ENCODE measurements at places on chromosomes 4 and X.

- no peak for DNase-seq
These were observed 33.5 kb downstream of the MAPK10 start for GRCh38 chr4:86326400-86326799.

GRCh38 chr4:152990471-152991131 is 54.5 kb downstream of the FHDC1 start:
- no peak for DNase-seq

DNA sequence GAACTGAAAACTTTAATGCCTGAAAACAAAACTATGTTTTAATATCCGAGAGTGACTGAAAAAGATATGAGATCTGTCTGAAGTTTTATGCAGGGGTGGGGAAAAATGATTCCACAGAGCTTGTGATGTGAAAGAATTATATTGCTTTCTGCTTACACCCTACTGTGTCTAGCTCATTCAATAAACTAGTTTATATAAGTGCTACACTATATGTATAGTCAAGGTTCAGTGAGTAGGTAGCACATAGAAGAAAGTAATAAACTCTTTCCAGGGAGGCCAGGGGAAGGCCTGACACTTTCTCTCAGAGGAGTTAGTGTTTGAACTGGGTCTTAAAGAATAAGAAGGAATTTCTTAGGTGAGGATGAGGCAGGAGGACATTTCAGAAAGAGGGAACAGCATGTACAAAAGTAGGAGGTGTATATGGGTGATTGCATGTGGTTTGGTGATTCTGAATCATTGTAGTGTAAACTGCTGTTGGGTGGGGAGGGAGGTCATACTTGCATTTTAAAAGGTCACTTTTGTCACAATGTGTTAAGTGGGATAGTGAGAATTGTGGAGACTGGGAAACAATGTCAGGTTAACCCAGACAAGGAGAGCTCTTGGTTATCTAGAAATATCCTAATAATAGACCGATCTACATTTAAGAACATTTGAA is 25.1 kb upstream of the TEX13D start:
- no peak for DNase-seq

DNA sequence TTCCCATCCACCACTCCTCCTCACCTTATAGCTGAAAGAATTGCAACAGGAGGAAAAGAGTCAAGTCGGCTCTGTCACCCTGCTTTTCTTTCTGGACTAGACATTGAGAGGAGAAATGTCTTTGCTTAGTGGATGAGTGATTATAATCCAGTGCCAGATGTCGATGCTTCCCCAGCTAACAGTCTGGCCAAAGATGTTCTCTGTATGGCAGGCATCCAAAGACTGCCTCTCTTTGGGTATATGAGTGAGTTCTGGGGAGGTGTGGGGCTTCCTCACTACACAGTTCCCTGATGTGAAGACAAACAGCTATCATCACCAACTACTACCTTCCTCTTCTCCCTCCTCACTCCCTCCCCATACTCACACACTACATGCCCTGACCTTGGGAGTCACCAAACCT is 90.9 kb downstream of the COMMD8 start:
- DNase-seq: no peak

GRCh38 chr4:111678479-111678878 is 466.8 kb upstream of the FAM241A start:
- DNase-seq: no peak

DNA sequence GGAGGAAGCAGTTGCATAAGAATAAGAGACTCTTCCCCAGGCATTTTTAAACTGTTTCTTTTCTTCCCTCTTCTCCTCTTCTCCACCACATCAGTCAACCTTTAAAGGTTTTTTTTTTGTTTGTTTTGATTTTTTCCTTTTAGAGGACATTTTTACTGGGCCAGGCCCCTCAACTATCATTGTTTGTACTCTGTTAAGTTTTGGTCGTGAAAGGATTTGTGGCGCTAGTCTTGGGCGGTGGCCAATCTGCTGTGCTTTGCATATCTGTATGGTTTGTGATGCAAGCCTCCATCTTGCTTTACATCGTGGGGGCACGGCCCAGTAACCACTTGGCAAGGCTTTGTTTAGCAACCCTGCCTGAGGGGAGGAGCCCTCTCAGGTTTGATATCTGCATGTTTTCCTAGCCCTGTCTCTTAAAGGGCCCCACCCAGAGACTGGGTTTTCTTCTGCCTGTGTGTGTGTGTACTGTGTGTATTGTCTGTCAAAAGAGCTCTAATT is 101.9 kb upstream of the SLITRK2 start:
- DNase-seq: no peak

- no peak for DNase-seq
These were observed 116.1 kb downstream of the CNKSR2 start for GRCh38 chrX:21490341-21490740.

- no peak for DNase-seq
These were observed 131.2 kb downstream of the TRIML1 start for GRCh38 chr4:188270273-188271069.

DNA sequence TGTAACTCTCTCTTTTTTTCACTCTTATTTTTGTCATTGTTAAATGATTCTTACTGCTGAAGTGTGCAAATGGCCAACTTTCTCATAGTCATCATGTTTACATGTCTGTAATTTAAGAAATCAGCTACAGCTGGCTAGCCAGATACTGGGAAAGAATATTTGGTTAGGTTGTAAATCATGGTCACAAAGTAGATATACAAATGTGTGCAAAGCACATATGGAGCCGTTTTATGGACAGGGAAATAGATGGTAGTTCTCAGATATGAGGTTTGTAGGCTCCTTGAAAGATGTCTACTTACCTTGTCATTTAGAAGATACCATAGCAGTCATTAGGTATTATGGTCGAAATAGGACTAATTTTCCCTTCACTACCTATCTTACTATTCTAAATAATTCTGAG is 430.4 kb downstream of the ADGRL3 start:
- DNase-seq: no peak

GRCh38 chr4:99885063-99885664 is 9.1 kb downstream of the LAMTOR3 start:
- peak; percentile 2 for DNase-seq

- DNase-seq: no peak
These were observed 7.0 kb downstream of the CEP135 start for GRCh38 chr4:55955710-55956109.

DNA sequence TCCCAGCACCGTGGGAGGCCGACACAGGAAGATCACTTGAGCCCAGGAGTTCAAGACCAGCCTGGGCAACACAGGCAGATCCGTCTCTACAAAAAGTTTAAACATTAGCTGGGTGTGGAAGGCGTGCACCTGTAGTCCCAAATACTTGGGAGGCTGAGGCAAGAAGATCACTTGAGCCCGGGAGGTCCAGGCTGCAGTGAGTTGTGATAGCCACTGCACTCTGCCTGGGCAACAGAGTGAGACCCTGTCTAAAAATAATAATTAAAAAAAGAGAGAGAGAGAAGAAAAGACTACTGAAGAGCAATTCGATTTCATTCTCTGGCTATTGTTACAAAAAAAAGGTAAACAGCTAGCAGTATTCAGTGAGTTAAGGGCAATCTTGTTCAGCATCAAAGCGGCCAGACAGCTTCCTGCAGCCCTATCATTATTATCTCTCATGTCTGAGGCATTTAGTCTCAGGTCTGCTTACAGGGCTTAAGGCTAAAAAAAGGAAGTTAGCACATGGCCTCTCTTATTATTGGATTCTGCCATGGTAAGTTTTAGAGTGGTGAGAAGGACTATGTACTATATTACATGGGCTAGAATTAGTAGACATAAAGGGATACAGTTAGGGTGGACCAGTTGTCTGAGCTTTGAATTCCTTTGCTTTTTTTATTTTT is 37.9 kb downstream of the ARHGEF6 start:
- DNase-seq: no peak

GRCh38 chr4:28469886-28470285 is 1609.2 kb downstream of the STIM2 start:
- DNase-seq: no peak

DNA sequence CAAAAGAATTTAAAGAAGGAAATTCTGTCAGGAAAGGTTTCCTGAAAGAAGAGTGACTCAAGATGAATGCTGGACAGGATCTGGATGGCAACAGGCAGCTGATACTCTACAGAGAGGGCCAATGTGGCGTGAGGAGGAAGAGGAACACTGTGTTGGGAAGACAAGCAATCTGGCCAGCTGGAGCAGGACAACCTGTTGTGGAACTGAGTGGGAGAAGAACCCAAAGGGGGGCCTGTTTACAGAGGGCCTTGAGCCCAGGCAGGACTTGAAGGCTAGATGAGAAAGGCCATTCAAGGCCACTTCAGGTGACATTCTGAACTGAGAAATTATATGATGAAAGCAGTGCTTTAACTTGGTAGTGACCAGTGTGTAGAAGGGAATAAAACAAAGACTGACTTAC is 8.5 kb downstream of the OTUD4 start:
- no peak for DNase-seq

DNA sequence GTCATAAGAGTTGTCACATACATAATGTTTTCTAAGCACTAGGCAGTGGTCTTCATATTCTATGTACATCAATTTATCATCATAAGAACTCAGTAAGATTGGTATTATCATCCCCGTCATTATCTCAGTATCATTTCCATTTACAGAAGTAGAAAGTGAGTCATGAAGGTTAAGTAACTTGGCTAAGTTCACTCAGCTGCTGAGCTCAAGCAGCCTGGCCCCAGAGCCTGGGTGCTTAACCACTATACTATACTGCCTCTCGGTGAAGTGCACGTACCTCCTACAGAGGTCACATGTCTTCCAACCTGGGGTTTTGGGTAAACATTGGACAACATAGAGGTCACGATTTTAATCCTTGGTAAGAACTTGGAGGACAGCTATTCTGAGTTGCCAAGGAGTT is 161.5 kb upstream of the GATB start:
- DNase-seq: no peak

- no peak for DNase-seq
These were observed 28.7 kb downstream of the TMEM31 start for GRCh38 chrX:103739421-103739820.

DNA sequence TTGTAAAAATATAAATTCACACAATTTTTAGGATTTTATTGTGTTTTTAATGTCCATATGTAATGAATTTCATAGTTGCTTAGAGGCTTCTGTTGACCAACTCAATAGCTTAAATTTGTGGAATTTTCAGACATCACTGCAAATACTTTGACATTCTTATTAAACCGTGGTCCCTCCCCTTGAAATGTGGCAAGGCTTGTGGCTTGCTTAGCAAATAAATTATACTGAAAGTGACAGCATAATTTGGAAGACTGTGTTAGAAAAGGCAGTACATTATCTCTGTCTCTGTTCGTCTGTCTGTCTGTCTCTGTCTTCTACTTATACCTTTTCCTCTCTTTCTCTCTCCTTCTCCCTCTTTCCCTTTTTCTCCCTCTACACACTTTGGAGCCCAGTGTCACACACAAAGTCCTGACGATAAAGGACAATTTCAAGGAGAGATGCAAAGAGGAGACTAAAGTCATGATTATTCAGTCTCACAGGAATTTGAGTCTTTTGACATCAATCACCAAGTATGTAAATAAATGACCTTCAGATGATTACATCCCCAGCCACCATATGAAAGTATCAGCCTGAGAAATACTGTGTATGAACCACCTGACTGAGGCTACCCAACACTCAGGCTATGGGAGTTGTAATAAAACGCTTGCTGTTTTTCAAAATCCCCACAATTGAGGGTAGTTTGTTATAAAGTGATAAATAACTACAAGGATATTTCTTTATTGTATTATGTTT is 21.0 kb upstream of the UGT2B7 start:
- no peak for DNase-seq

GRCh38 chrX:10017872-10018271 is 50.7 kb downstream of the CLDN34 start:
- no peak for DNase-seq

All from activated CD4-positive, CD25-positive, alpha-beta regulatory T cell treated with anti-CD3 and anti-CD28 coated beads, Interleukin-2, amount 50 U/mL, for 16 hours (primary cell).